ENCODE measurements at places on chromosomes 3 and 15.

- DNase-seq, result no peak
Measured at GRCh38 chr3:134353171-134353825, 20.9 kb downstream of the AMOTL2 start.

DNA sequence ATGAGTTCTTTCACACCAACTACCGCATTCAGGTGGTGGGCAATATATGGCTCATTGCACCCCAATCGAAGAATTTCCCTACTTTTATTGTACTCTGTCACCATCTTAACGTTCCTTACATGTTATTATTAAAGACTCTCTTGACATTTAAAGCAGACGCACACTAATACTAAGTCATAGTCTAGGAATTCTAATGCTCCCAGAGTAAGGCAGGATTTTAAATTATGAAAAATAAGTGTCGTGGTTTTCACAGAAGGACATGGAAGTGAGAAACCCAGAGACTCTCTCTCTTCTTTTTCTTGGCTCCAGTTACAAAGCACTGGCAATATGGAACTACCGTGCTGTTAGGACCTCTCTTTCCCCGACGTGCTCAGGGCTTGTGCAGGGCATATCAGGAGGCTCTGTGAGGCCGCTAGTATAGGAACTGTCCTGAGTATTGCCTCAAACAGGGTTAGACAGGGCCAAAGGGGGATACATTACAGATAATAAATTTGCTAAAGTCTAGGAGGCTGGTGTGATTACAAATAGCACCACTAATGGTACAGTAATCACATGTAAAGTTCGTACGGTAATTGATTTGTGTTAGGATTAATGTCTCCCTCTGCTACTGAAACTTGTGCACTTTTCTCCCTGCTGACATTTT is 590.8 kb downstream of the FOXP1 start:
- no peak for DNase-seq

GRCh38 chr3:184234224-184234623 is 4.8 kb downstream of the VWA5B2 start:
- no peak for DNase-seq

DNA sequence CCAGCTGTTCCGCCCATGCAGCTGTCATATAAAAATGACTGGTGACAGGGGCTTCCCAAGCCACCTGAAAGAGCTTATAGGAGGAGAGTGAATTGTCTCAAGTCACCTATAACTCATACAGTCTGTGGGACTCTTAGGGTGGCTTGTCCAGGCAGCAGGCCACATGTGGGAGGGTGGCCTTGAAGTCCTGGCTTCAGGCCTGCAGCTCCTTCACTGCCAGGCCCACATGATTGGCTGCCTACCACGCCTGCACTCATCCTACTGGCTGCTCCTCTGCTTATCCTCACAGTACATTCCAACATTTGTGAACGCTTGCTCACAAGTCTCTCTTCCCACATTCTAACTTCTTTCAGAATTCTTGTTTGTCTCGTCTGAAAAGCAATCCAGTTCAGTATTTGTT is 41.1 kb upstream of the TIPARP start:
- no peak for DNase-seq

GRCh38 chr3:119420196-119420595 is 43.2 kb downstream of the TMEM39A start:
- no peak for DNase-seq

GRCh38 chr15:31402511-31403056 is 75.9 kb downstream of the KLF13 start:
- DNase-seq, result no peak
